Naive thymus-derived CD4-positive, alpha-beta T cell (primary cell): ENCODE measurements at places on chromosomes 7 and 10. TPM values are rescaled to one million over a fixed set of nuclear protein-coding genes. Genes with fewer than 3 reads are reported as not detected.
A peak's percentile ranks its signal among the peaks of the same experiment; 100 is the strongest.

DNA sequence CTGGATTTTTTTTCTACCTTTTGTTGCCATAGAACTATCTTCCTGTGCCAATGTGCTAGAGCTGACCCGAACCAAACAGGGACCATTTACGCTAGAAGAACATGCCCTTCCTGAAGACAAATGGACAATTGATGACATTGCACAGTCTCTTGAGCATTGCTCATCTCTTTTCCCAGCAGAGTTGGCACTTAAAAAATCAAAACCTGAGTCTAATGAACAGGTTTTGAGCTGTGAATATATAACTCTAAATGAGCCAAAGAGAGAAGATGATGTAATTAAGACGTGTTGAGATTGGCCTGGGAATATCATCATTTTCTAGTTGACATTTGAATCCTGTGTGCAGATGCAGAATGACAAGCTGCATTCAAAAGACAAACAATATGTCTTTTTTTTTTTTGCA lies 37.1 kb downstream of the TRUB1 start:
- peaks cover 7% of the 10 kb centered on the region for H3K36me3 ChIP-seq
- no peak overlapping the region for H3K27ac ChIP-seq
- H3K27me3 ChIP-seq: no peaks in the 10 kb centered on the region
- no peaks in the 10 kb centered on the region for H3K4me1 ChIP-seq
- no peak for DNase-seq

Gene SLC39A12
- not detected for total RNA-seq

Gene SEM1
- 22.0 TPM for total RNA-seq

Gene OR6B1
- total RNA-seq: not detected

DNA sequence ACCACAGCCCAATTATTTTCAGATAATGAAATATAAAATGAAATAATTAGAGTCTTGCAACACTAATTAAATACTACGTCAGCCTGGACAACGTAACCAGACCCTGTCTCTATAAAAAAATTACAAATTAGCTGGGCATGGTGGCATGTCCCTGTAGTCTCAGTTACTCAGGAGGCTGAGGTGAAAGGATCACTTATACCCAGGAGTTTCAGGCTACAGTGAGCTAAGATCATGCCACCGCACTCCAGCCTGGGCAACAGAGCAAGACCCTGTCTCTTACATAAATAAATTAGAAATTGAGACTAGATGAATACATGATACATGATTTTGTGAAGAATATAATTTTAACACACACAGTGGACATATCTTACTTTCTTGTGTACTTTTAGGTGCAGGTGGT lies 18.4 kb downstream of the TIAL1 start:
- H3K27ac ChIP-seq: no peak overlapping the region
- H3K4me1 ChIP-seq: peaks cover 19% of the 10 kb centered on the region
- no peak overlapping the region for H3K4me3 ChIP-seq
- DNase-seq: no peak
- peaks cover 53% of the 10 kb centered on the region for H3K36me3 ChIP-seq
- no peaks in the 10 kb centered on the region for H3K27me3 ChIP-seq

- no peaks in the 10 kb centered on the region for H3K27me3 ChIP-seq
- no peak for DNase-seq
- no peak overlapping the region for H3K4me3 ChIP-seq
- H3K4me1 ChIP-seq: no peaks in the 10 kb centered on the region
- H3K27ac ChIP-seq: no peak overlapping the region
Measured at GRCh38 chr7:66442385-66442784, 186.3 kb upstream of the KCTD7 start.

- no peaks in the 10 kb centered on the region for H3K27me3 ChIP-seq
- no peak for DNase-seq
- H3K4me1 ChIP-seq: no peaks in the 10 kb centered on the region
- H3K4me3 ChIP-seq: no peak overlapping the region
Measured at GRCh38 chr7:33550363-33550762, 355.0 kb upstream of the BMPER start.

DNA sequence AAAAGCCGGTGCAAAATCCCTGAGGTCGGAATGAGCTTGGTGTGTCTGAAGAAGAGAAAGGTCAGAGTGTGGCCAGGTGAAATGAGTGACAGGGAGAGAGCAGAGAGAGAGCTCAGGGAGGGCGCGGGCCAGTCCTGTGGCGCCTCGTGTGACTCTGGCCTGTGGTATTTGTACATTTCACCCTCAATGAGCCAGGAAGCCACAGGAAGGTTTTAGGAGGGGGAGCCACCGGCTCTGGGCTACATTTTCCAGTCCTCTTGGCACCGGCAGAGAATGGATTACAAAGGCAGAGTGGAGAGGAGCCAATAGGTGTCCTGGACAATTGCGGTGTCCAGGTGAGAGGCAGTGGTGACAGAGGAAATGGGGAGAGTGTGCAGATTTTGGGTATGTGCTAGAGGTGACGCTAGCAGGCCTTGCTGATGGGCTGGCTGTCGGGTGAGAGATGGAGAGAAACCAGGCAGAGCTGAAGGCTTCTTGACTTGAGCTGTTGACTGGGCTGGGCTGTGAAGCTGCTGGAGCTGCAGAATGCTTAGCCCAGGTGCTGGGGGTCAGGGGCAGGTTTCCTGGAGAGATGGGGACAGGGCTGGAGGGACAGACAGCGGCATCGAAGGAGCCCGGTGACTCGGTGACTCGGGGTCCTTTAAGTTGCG lies 38.1 kb downstream of the COL13A1 start:
- no peak overlapping the region for H3K27ac ChIP-seq
- no peak overlapping the region for H3K4me3 ChIP-seq
- no peaks in the 10 kb centered on the region for H3K36me3 ChIP-seq
- no peak for DNase-seq
- H3K27me3 ChIP-seq: no peaks in the 10 kb centered on the region

GRCh38 chr10:131315344-131315743 lies 3.8 kb upstream of the TCERG1L start:
- H3K27ac ChIP-seq: no peak overlapping the region
- DNase-seq: no peak
- H3K27me3 ChIP-seq: no peaks in the 10 kb centered on the region
- no peaks in the 10 kb centered on the region for H3K36me3 ChIP-seq
- H3K4me3 ChIP-seq: no peak overlapping the region

Gene PDZD7
- 2.1 TPM for total RNA-seq

Gene SLC13A1
- not detected in 2 replicates for total RNA-seq

Gene DKK1
- total RNA-seq: not detected

Gene FFAR4
- not detected for total RNA-seq

Gene ASZ1
- total RNA-seq: not detected

DNA sequence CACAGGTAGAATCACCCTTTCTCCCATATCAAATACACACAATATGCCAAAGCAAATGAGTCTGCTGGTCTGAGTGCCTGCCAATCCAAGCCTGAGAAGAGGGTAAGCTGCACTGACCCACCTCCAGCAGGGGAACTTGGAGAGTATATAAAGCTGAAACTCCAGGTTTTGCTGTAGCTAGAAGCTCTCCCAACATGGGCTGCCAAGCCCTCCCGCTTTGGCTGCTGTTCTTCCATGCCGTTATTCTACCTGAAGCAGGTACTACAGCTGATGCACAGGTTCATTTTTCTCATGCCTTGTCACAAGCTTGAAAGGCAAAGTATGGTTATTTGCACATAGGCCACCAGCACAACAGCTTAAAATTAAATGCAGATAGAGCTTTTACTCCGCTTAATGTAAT lies 21.5 kb upstream of the C10orf120 start:
- no peak overlapping the region for H3K27ac ChIP-seq
- H3K27me3 ChIP-seq: no peaks in the 10 kb centered on the region
- no peak overlapping the region for H3K4me3 ChIP-seq
- H3K4me1 ChIP-seq: no peaks in the 10 kb centered on the region
- H3K36me3 ChIP-seq: no peaks in the 10 kb centered on the region
- no peak for DNase-seq

DNA sequence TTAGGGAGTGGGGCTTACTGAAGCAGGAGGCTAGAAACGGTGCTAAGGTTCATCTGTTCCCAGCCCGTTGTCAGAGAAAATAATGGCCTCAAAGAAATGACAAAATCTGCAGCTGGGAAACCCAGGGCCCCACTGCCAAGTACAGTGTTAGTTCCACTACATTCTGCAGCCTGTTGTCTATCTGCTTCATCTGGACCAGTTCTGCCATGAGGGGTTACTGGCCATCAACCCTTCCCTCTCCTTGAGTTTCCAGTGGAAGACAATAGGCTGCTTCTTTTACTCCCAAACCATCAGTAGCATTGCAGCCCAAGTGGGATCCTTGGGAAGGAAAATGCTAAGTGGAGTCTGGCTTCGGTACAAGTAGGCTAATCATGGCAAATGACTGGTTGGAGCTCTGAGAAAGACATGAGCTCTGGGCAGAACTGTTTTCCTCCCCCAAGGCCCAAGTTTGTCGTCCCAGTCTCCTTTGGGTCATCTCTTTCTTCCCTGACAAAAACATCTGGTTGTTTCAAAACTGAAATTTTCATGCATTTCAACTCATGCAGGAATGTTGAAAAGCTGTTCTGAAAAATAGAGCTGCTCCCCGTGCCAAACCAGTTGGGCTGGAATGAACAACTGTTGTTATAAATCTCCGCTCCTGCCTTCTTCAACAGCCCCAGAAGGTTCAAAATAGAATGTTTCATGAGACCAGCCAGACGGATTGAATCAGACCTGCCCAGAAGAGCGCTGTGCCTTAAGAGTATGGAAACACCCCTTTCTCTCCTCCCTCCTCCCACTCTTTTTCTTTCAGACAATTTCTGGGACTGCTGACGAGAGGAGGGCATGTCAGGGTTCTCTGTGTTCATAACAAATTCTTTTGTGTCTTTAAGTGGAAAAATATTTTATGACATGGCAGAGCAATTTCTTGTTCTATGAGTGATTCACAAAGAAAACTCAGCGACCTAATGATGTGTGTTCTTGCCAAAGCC lies 116.6 kb downstream of the RAB18 start:
- no peak for DNase-seq
- no peaks in the 10 kb centered on the region for H3K36me3 ChIP-seq
- H3K4me3 ChIP-seq: no peak overlapping the region
- H3K4me1 ChIP-seq: no peaks in the 10 kb centered on the region
- no peak overlapping the region for H3K27ac ChIP-seq

DNA sequence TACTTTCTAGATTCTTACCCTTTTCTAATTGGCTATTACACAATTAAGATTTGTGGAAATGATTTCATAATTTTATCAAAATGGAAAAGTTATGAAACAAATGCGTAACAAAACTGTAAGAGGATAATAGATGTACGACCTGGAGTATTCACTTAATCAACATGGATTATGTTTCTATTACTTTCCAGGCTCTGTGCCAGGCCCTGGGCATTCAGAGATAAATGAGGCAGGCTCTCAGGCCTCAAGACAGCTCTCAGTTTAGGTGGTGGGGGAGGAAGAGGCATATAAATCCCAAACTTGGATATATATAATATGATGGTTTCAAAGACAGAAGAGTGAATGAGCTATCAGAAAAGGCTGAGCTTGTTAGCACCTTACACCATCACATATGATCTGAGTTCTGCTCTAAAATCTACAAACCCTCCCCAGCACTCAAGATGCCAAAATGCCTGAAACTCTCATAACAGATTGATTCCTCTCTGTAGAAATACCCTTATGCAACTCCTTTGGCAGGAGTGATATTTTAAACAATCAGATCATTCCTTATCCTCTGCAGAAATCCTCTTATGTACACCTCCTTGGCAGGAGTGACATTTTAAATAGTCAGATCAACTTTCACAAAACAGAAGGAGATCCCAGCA lies 42.5 kb downstream of the ACBD5 start:
- H3K27me3 ChIP-seq: no peaks in the 10 kb centered on the region
- H3K4me1 ChIP-seq: no peaks in the 10 kb centered on the region
- H3K36me3 ChIP-seq: peaks cover 55% of the 10 kb centered on the region
- no peak overlapping the region for H3K4me3 ChIP-seq
- no peak for DNase-seq
- no peak overlapping the region for H3K27ac ChIP-seq

GRCh38 chr7:151472644-151473380 lies 32.9 kb upstream of the CRYGN start:
- H3K36me3 ChIP-seq: peaks cover 35% of the 10 kb centered on the region
- H3K27me3 ChIP-seq: no peaks in the 10 kb centered on the region
- H3K4me3 ChIP-seq: no peak overlapping the region
- DNase-seq: no peak
- peaks cover 15% of the 10 kb centered on the region for H3K4me1 ChIP-seq

DNA sequence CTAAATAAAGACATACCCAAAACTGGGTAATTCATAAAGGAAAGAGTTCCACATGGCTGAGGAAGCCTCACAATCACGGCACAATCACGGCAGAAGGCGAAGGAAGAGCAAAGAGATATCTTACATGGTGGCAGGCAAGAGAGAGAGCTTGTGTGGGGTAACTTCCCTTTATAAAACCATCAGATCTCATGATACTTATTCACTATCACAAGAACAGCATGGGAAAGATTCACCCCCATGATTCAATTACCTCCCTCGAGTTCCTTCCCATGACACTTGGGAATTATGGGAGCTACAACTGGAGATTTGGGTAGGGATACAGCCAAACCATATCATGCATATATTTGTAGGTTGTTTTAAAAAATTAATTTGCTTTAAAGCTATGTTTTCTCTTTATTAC lies 217.2 kb downstream of the PLXDC2 start:
- H3K4me1 ChIP-seq: no peaks in the 10 kb centered on the region
- no peaks in the 10 kb centered on the region for H3K27me3 ChIP-seq
- H3K27ac ChIP-seq: no peak overlapping the region
- no peaks in the 10 kb centered on the region for H3K36me3 ChIP-seq

GRCh38 chr7:28542410-28542809 lies 130.1 kb downstream of the CREB5 start:
- no peaks in the 10 kb centered on the region for H3K4me1 ChIP-seq
- H3K4me3 ChIP-seq: no peak overlapping the region
- no peaks in the 10 kb centered on the region for H3K36me3 ChIP-seq
- no peak overlapping the region for H3K27ac ChIP-seq
- no peaks in the 10 kb centered on the region for H3K27me3 ChIP-seq

DNA sequence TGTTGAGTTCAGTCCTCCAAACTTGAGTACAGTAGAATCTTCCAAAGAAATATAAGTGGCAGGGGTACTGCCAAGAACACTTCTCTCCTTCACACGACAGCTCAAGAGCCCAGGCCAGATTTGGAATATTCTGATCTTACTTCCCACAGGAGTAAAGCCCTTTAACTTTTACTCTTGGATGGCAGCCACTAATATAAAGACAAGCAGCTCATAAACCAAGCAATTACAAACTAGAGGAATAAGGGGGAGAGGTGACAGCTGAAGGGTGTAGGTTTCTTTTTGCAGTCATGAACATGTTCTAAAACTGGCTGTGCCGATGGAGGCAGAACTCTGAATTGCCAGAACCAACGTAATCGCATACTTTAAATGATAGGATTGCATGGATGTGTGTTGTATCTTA lies 74.8 kb downstream of the SVIL start:
- no peak overlapping the region for H3K4me3 ChIP-seq
- H3K27me3 ChIP-seq: no peaks in the 10 kb centered on the region
- no peak for DNase-seq

DNA sequence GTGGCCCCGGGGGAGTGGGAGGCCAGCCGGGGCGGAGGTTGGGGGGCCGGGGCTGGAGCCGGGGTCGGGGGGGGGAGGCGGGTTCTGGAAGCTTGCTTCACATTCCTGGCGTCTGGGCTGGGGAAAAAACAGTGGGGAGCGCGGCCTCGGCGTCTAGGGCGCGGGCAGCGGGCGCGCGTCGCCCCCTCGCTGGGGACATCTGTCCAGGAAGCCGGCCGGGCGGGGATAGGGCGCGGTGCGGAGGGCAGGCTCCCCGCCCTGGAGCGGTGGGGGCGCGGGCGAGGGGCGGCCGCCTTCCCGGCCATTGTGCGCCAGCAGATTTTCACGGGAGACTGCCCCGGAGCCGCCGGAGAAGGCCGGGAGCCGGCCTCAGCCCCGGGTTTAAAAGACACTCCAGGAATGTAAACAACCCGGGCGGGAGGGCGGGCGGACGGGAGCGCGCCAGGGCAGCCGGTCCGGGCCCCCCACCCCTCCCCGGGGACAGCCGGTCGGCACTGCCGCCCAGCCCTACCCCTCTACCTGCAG lies 1.4 kb downstream of the ZMIZ1 start:
- peak overlapping the region; percentile 48 for H3K4me3 ChIP-seq
- no peaks in the 10 kb centered on the region for H3K36me3 ChIP-seq
- H3K27ac ChIP-seq: peak overlapping the region; percentile 62
- no peak for DNase-seq
- H3K27me3 ChIP-seq: no peaks in the 10 kb centered on the region
- H3K4me1 ChIP-seq: peaks cover 17% of the 10 kb centered on the region
